ENCODE measurements at places on chromosomes 3 and 15. TPM values are rescaled to one million over a fixed set of nuclear protein-coding genes. Genes with fewer than 3 reads are reported as not detected.

Gene DHFR2
- 3.7 TPM for total RNA-seq

Gene NIT2
- 23.2 TPM for total RNA-seq

Gene LNP1
- 5.8 TPM for total RNA-seq

Gene TERC
- 759 TPM for total RNA-seq

Gene DUOX2
- not detected for total RNA-seq

Gene P2RY12
- 0.12 TPM for total RNA-seq

Gene C2CD4B
- 0.25 TPM for total RNA-seq

Gene CHAC1
- total RNA-seq: 36.5 TPM

Gene PLA2G4E
- total RNA-seq: not detected

Gene IL17RE
- total RNA-seq: 2.0 TPM

Gene EIF4E3
- 1.2 TPM for total RNA-seq

Gene WNT5A
- total RNA-seq: 4.4 TPM

Gene ZPLD1
- total RNA-seq: 0.62 TPM

Gene CORO2B
- 26.7 TPM for total RNA-seq

Gene FBXO40
- total RNA-seq: under 0.01 TPM

Gene KBTBD13
- not detected for total RNA-seq

Gene GPR15
- not detected for total RNA-seq

Gene PATL2
- 0.62 TPM for total RNA-seq

Gene FANCI
- 23.2 TPM for total RNA-seq

Gene KLHL40
- total RNA-seq: not detected

Gene ASB14
- total RNA-seq: under 0.01 TPM

Gene THAP10
- 4.6 TPM for total RNA-seq

Gene LTF
- not detected for total RNA-seq

Gene P2RY1
- 1.1 TPM for total RNA-seq

Gene ARNT2
- total RNA-seq: 3.7 TPM

Gene ROPN1
- total RNA-seq: not detected

Gene SERPINI2
- total RNA-seq: not detected

Gene AMT
- total RNA-seq: 0.66 TPM

Gene MESP2
- total RNA-seq: 0.75 TPM

Gene HEXA
- 89.2 TPM for total RNA-seq

Gene TRH
- total RNA-seq: not detected

Gene TEX55
- total RNA-seq: not detected

Gene FEZF2
- not detected for total RNA-seq

Gene GOLGA6L10
- total RNA-seq: 0.11 TPM

Gene CCDC191
- total RNA-seq: 1.2 TPM

Gene ACAD11
- total RNA-seq: 68.4 TPM

Gene ST3GAL6
- 12.9 TPM for total RNA-seq

Gene DPPA4
- not detected for total RNA-seq

Gene FES
- total RNA-seq: 33.5 TPM

Gene CRABP1
- total RNA-seq: not detected

Gene ATP13A5
- not detected for total RNA-seq

Gene CA12
- total RNA-seq: 128 TPM

Gene VGLL3
- total RNA-seq: 11.2 TPM

Gene TLR9
- under 0.01 TPM for total RNA-seq

Gene MAP1A
- total RNA-seq: 90.5 TPM

Gene LRRN1
- not detected for total RNA-seq

Gene ACP3
- 27.1 TPM for total RNA-seq

Gene LRRIQ4
- total RNA-seq: 0.11 TPM

Gene ZCWPW2
- 0.87 TPM for total RNA-seq

Gene PRICKLE2
- 28.5 TPM for total RNA-seq

Gene GALNT15
- total RNA-seq: 3.4 TPM

Gene HSPBAP1
- 9.3 TPM for total RNA-seq

Gene AHSG
- total RNA-seq: not detected

Gene GNAT1
- total RNA-seq: not detected

Gene FANCD2OS
- not detected for total RNA-seq

Gene RBSN
- 30.4 TPM for total RNA-seq

Gene USF3
- 6.5 TPM for total RNA-seq

Gene TMIE
- total RNA-seq: under 0.01 TPM

Measured in uterine smooth muscle cell (primary cell).